ENCODE measurements at places on chromosomes 5 and 9. TPM values are rescaled to one million over a fixed set of nuclear protein-coding genes. Genes with fewer than 3 reads are reported as not detected.

Gene TAF11L5
- not detected for total RNA-seq

Gene C6
- not detected for total RNA-seq

Gene NIPSNAP3A
- total RNA-seq, result 19.3 TPM

Gene CCIN
- 0.22 TPM for total RNA-seq

Gene ITGA1
- 237 TPM for total RNA-seq

Gene GRM6
- not detected for total RNA-seq

Gene IL11RA
- total RNA-seq, result 5.9 TPM

Gene ERGIC1
- 166 TPM for total RNA-seq

Gene LMAN2
- total RNA-seq, result 242 TPM

Gene C9orf50
- not detected for total RNA-seq

Gene SPZ1
- total RNA-seq, result not detected

Gene PCDHB16
- under 0.01 TPM for total RNA-seq

Gene CCL27
- total RNA-seq, result not detected

Gene RANBP3L
- under 0.01 TPM for total RNA-seq

Gene CXCL14
- 0.14 TPM for total RNA-seq

Gene ASTN2
- 3.9 TPM for total RNA-seq

Gene CNTNAP3B
- total RNA-seq, result 0.57 TPM

Gene CAMK2A
- total RNA-seq, result 2.0 TPM

Gene CAAP1
- 22.3 TPM for total RNA-seq

Gene IFNA13
- not detected for total RNA-seq

Gene COL5A1
- 467 TPM for total RNA-seq

Gene GCNT4
- total RNA-seq, result 1.1 TPM

Gene HBEGF
- total RNA-seq, result 47.5 TPM

Gene PCDHB14
- 0.29 TPM for total RNA-seq

Gene LEAP2
- 0.43 TPM for total RNA-seq

Gene PCSK1
- under 0.01 TPM for total RNA-seq

Gene FGF1
- 0.44 TPM for total RNA-seq

Gene PARP8
- total RNA-seq, result 13.9 TPM

Gene MARCOL
- not detected for total RNA-seq

Gene UNC5A
- not detected for total RNA-seq

Gene ACTBL2
- total RNA-seq, result 3.3 TPM

Gene SPATA31E1
- not detected for total RNA-seq

Gene SLC45A2
- not detected for total RNA-seq

Gene FOXD4L6
- total RNA-seq, result under 0.01 TPM

Gene TMEM141
- total RNA-seq, result 36.9 TPM

Gene FAM174A
- total RNA-seq, result 24.9 TPM

Gene VPS13A
- 24.1 TPM for total RNA-seq

Gene IFNA2
- total RNA-seq, result not detected

Gene AHRR
- 55.8 TPM for total RNA-seq

Gene PCSK5
- 1.8 TPM for total RNA-seq

Gene IL13
- total RNA-seq, result not detected

All from placental pericyte (primary cell).